ENCODE measurements at places on chromosomes 16 and 17. TPM values are rescaled to one million over a fixed set of nuclear protein-coding genes. Genes with fewer than 3 reads are reported as not detected.

Gene KREMEN2
- 8.5 TPM for total RNA-seq

Gene TERB1
- total RNA-seq: not detected

Gene NHERF1
- 73.9 TPM for total RNA-seq

Gene ACSM2A
- total RNA-seq: not detected

Gene NT5C3B
- total RNA-seq: 93.7 TPM

Gene SLC6A2
- total RNA-seq: not detected

Gene ADAD2
- not detected for total RNA-seq

Gene GCGR
- not detected for total RNA-seq

Gene NOTUM
- not detected for total RNA-seq

Gene PHOSPHO1
- total RNA-seq: 0.31 TPM

Gene ZNF48
- 10.5 TPM for total RNA-seq

Gene MED31
- total RNA-seq: 34.6 TPM

Gene MYH4
- total RNA-seq: not detected

Gene SPATA22
- total RNA-seq: not detected

Gene SDR42E1
- total RNA-seq: 16.0 TPM

All from foreskin keratinocyte (primary cell).